ENCODE measurements at places on chromosomes 5 and 9.
A peak's percentile ranks its signal among the peaks of the same experiment; 100 is the strongest.

DNA sequence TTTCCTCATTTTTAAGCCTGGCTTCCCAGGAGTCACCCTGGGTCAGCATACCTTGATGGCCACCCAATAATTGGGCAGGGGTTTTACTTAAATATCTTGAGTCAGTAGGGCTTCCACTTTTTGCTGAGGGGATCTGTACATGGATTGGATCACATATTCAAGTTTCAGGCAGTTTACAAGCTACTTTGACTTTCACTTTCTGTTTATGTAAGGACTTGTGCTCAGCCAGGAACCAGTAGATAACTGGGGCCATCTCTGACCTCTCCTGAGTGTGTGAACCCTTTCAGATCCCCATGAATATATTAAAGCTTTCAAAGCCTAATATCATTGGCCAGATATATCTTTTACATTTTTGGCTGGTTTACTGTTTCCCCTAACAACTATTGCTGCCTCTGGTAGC is 45.1 kb downstream of the SLCO6A1 start:
- DNase-seq = no peak

- no peak for DNase-seq
Measured at GRCh38 chr9:137795156-137795666, 82.4 kb upstream of the CACNA1B start.

- no peak for DNase-seq
Measured at GRCh38 chr5:167934551-167934971, 356.9 kb upstream of the WWC1 start.

DNA sequence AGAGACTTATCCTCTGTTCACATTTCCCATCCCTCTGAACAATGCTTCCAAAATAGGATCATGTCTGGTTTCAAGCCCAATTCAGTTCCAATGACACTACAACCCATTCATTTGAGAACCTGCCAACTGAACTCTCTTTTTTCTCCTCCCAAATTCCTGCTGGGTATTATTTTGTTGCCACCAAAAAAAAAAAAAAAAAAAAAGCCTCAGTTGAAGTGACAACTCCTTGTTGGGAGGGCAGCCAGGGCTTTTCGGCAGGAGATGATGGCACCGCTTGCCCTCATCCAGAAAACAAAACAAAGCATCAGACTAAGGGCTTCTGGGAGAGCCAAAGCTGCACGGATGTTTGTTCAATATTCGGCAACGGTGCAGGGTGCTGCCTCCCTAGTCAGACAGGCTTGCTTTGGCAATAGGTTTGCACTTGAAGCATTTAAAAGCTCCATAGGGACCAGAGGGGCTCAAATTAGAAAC is 30.6 kb upstream of the TRIM32 start:
- no peak for DNase-seq

DNA sequence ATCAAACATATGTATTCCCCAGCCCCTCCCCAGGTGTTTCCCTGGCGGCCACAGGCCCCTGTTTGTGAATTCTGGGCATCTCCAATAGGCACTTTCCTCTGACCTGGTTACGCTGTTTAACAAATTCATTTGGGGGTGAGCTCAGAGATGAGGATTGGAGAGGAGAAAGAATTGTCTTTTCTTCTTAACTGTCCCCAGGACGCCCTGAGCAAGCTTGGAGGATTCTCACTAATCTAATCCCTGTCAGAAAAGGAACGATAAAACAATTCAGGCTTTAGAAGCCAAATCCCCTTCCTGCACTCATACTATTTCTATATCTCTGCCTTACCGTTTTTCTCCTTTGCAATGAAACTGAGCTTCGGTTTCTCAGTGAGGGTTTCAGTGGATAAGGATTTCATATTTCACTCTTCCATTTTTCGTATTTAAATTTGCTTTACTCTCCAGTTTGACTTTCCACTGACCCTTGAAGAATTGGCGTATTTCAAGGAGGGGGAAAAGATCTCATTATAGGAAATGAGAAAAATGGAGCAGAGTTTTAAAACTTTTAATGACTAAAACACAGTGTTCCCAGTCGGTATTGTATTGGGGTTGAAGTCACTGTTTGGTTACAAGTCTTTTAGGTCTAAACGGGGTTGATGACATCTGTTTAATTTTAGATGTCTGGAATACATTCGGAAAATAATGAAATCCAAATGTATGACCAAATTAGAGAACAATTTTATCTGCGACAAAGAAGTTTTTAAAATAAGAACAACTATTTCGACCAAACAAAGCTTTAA is 180.1 kb downstream of the MACROH2A1 start:
- no peak for DNase-seq

DNA sequence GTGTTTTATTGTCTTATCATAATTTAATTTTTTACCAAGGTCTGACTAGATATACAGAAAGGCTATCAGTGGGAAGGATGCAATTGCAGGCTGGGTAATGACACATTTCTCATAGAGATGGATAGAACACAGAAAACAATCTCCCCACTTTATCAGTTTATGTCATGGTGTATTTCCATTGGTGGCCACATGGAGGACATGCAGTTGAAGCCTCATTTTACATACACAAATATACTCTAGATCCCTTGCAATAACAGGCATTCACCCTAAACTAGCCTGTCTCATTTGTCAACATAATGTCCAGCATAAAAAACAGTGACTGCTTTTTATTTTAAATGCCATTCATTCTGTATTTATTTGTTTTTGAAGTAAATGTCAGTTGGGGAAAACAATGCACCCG is 526.3 kb downstream of the GABRG2 start:
- DNase-seq = no peak

- no peak for DNase-seq
Measured at GRCh38 chr9:115374724-115375268, 256.8 kb upstream of the TNC start.

- no peak for DNase-seq
Measured at GRCh38 chr9:110620726-110621125, 41.2 kb upstream of the SVEP1 start.

GRCh38 chr9:18605766-18606180 is 131.8 kb downstream of the ADAMTSL1 start:
- no peak for DNase-seq

DNA sequence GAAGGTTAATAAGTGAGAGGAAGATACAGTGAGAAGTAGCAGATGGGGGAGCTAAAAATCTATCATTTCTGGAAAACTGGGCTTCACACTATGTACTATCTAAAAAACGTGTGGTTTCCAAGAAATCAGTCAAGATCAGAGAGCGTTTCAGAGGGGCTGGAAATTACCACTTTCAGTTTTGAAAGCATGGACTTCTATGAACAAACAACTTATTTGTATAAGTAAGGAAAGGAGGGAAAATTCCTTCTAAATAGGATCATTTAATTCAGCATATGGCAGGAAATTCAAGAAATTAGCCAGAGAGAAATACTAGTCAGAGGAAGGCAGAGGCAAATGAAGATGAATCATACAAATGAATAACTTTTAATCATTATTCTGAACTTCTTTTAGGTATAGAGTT is 11.3 kb downstream of the TNC start:
- no peak for DNase-seq

DNA sequence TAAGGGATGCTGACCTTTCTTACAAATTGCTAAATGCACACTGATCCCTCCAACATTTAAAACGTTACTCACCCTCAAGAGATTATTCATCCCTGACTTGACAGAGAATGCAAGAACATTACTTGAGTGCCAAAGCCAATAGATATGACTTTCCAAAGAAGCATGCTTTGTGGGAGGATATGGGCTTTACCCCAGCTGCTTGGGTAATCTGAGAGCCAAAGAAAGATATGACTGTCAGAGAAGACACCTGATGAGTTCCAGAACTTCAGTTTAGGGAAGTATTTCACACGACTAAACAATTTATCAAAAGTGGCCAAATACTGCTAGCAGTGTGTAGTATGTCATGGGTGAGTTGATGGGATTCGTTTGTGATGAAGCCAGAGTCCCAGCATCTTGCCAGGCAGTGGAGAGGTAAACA is 7.4 kb upstream of the SPDL1 start:
- peak; percentile 83 for DNase-seq

DNA sequence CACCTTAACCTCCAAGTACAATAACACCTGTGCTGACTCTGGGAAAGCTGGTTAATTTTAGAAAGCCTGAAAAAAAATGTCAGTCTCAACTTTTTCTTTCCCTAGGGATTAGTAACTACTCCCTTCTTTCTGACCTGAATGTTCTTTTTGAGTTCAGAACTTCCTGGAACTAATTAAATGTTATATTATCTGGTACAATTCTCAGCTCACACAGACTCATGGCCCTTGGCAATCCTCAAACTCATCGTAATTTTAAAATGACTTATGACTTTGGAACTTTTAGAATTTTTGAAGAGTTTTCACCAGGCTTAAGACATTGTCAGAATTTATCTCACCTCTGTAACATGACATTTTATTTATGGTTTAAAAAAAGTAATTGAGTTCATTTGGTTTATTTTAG is 315.0 kb downstream of the FER start:
- no peak for DNase-seq

GRCh38 chr5:127040796-127041520 is 10.6 kb upstream of the MARCHF3 start:
- peak; percentile 44 for DNase-seq

- DNase-seq = no peak
Measured at GRCh38 chr9:3957306-3957705, 342.6 kb downstream of the GLIS3 start.

DNA sequence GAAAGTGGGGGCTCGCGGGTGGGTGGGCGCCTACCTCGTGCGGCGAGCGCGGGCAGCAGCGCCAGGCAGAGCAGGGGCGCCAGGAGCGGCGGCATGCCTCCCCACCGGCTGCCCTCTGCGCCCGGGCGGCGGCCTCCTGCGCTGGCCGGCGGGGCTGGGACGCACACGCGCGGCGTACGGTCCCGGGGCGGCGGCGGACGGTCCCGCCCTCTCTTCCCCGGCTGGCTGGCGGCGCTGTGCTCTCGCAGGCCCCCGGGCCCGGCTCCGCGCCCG is 220 bp downstream of the NOTCH1 start:
- no peak for DNase-seq

DNA sequence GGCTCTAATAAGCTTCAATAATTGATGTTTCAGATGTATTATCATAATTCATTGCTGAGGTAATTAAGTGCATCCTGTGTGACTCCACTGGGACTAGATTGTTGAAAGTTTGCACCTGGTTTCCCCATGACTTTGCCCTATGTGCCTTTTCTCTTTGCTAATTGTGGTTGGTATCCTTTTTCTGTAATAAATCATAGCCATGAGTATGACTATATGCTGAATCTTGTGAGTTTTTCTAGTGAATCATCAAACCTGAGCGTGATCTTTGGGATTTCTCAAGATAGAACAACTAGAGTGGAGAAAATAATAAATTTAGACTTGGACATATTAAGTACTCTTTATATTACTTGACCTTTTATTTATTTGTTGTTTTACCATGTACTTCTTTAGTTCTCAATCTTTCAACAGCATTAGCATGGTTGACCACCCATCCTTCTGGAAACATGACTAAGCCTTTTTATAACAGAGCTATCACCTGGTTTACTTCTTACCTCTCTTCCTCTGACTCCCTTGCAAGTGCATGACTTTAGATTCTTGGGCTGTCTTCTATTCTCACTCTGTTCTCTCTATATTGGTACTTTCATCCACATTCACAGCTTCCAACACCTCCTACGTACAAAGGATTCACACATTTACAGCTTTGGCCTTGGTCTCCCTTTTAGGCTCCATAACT is 239.6 kb upstream of the TAS2R1 start:
- DNase-seq = peak; percentile 50

Measured in non-pigmented ciliary epithelial cell (primary cell).